Tibial nerve (tissue), 4 donors: ENCODE measurements at places on chromosomes 6 and 20.

DNA sequence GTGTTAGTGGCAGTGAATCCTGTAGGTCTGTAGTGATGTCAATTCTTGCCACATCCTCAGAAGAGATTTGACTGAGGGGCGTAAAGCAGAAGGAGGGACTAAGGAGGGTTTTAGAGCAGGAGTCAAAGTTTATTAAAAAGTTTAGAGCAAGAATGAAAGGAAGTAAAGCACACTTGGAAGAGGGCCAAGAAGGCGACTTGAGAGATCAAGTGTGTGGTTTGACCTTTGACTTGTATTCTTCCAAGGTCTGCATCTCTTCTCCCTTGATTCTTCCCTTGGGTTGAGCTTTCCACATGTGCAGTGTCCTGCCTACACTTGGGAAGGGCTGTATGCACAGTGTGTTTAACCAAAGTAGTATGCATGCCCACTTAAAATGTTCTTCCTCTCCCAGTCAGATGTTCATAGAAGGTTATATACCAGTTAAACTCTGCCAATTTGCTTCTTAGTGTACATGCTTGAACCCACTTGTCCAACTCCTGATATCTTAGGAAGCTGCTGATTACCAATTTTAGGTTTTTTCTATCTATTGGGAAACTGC lies 627.6 kb downstream of the MMUT start:
- no peak for DNase-seq

GRCh38 chr20:33415948-33416347 lies 14.6 kb upstream of the CDK5RAP1 start:
- DNase-seq = no peak

DNA sequence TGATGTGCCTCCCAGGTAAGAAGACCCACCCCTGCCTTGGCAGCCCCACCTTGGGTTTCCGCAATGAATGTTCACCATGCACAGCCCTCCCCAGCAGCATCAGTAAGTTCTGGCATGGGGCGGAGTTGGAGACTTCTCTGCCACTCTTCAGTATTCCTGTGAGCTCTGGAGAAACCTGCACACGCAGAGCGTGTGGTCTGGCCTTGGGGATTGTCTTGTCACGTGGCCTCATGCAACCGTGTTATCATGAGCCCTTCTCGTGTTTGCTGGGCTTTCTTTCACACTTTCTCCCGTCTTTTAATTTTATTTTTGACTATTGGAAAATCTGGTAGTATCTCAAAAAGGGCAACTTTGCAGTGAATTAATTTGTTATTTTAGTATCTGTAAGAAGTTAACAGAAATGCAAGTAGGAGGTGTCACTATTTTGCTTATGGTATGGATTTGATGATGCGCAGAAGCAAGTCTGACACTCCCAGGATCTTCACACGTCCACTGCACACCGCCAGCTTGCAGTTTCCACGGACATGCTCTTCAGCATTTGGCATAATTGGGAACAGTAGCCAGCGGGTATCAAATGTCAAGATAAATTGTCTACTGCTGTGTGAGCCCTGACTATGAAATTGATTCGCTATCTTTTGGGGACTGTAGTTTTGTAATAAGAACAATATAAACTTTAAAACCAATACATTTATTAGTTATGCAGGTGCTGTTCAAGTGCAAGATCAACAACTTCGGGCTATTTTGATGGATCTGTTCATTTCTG lies 463.5 kb downstream of the QKI start:
- DNase-seq = no peak

- DNase-seq = no peak
These were observed 89.1 kb upstream of the ZNF184 start for GRCh38 chr6:27562027-27562410.

DNA sequence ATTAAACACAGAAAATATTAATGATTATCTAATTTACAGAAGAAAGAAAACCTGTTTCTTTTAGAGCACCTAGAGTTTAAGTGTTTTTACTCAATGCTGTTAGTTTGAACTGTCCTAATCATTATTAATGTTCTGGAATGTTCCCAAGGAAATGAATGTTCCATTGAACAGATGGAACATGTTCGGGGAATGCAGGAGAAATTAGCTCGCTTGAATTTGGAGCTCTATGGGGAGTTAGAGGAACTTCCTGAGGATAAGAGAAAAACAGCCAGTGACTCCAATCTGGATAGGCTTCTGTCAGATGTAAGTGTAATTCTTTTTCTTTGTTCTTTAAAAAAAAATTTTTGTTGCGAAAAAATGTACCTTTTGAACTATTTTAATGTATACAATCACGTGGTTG lies 10.8 kb upstream of the ECT2L start:
- DNase-seq = no peak

- DNase-seq = no peak
These were observed 955.4 kb upstream of the ADGRB3 start for GRCh38 chr6:67679566-67680296.

- no peak for DNase-seq
These were observed 161.3 kb downstream of the THBS2 start for GRCh38 chr6:169092375-169092774.

- no peak for DNase-seq
These were observed 17.4 kb downstream of the TMEM242 start for GRCh38 chr6:157305670-157306653.

GRCh38 chr6:110810896-110811586 lies 4.2 kb downstream of the CDK19 start:
- DNase-seq = no peak

GRCh38 chr6:127121637-127121960 lies 3.1 kb downstream of the RSPO3 start:
- DNase-seq = no peak
